ENCODE measurements at places on chromosomes 6 and 20. TPM values are rescaled to one million over a fixed set of nuclear protein-coding genes. Genes with fewer than 3 reads are reported as not detected.

The COL11A2 gene
- 0.33 TPM for total RNA-seq

The PLCB1 gene
- total RNA-seq: 43.8 TPM

The TRIM40 gene
- total RNA-seq: not detected

The BMP6 gene
- 246 TPM for total RNA-seq

The GRM1 gene
- not detected for total RNA-seq

The FOXQ1 gene
- not detected for total RNA-seq

The ARFGEF3 gene
- 7.9 TPM for total RNA-seq

The IMPG1 gene
- total RNA-seq: 0.29 TPM

The CST5 gene
- not detected for total RNA-seq

The C20orf202 gene
- 0.33 TPM for total RNA-seq

The ERGIC3 gene
- 246 TPM for total RNA-seq

The PDE10A gene
- total RNA-seq: 14.0 TPM

The GRIK2 gene
- total RNA-seq: not detected

The NMBR gene
- under 0.01 TPM for total RNA-seq

The APOM gene
- 0.65 TPM for total RNA-seq

The IL20RA gene
- total RNA-seq: 0.19 TPM

The NKX2-4 gene
- total RNA-seq: not detected

The TJAP1 gene
- 16.0 TPM for total RNA-seq

The FAM83B gene
- not detected for total RNA-seq

The KCNB1 gene
- not detected for total RNA-seq

The FOXC1 gene
- 14.1 TPM for total RNA-seq

Data from vein endothelial cell (primary cell).